Right ventricle myocardium inferior (tissue), 1 donor: ENCODE measurements at places on chromosomes 6 and 20.

DNA sequence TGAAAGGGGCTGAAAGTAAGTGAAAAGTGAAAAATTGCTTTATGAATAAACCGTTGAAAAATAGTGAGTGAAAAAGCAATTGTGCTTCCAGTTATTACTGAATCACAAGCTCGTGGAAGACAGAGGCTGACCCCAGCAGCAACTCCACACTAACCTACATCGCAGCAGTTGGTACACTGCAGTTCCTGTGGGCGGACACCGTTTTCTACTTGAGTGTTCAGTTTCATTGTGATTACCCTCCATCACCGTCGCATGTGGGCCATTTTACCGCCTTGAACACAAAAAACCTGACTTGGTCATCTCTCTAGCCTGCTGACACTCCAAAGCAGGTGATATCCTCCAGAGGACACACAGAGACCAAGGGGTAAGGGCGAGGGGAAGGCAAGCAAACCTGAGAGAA, 28.4 kb downstream of the PRDM1 start:
- DNase-seq = no peak

DNA sequence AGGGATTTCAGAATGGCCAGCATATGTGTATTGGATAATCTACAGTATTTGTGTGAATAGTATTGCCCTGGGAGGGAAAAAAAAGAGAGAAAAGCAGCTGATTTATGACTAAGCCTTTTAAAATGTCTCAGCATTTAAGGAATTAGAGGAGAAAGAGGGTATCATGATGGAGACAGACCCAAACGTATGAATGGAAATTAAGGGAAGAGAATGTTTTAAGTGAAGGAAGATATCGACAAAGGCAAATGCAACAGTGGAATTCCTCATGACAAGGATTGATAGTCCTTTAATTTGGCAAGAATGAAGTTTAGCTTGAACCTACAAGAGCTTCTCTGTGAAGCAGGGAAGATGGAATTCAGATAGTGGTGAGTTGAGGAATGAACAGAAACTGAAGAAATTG, 367.3 kb upstream of the POU3F2 start:
- DNase-seq = no peak

DNA sequence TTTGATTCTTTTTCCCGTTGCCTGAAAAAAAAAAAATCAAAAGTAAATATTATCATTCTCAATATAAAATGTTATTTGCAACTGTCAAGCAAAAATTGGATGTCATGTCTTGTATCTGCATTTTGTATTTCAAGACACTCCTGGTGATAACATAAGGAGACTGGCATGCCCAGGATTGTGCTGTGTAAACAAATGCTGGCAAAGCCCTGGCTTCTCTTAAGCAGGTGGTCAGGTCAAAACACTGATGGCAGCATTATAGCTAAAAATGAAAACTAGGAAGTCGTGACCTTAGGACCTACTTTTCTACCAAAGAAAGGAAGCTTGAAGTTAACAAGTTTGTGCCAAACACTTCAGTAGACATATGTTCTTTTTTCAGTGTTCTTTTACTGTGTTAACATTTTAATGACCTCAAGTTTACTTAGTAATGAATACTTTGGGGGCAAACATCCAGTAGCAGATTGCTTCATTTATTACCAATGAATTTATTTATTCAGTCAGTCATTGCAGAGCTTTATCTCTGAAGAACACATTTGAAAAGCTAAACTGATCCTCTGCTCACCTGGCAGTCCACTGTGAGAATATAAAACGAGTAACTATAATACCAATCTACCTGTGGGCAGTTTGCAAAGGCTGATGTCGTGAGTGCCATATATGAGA, 243.1 kb upstream of the FLRT3 start:
- DNase-seq = no peak

DNA sequence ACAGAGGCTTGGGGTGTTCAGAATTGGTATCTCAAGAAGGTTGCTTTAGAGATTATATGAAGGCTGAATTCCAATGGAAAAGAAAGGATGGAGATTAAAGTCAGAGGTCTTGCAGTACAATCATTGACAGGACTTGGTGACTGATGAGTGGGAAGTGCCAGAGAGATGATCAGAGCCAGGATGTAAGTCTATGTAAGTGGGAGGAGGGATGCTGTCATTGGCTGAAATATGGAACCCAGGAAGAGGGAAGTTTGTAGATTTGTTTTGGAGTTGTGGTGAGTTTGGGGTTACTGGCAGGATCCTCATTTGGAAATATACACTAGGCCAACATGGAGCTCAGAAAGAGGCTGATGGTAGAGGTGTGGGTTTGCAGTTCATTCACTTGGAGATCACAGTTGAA, 23.8 kb upstream of the TNFAIP3 start:
- DNase-seq = no peak

- no peak for DNase-seq
Observed at GRCh38 chr6:159760602-159761057, 1.2 kb upstream of the ACAT2 start.

- no peak for DNase-seq
Observed at GRCh38 chr6:149182262-149182661, 135.2 kb upstream of the TAB2 start.

DNA sequence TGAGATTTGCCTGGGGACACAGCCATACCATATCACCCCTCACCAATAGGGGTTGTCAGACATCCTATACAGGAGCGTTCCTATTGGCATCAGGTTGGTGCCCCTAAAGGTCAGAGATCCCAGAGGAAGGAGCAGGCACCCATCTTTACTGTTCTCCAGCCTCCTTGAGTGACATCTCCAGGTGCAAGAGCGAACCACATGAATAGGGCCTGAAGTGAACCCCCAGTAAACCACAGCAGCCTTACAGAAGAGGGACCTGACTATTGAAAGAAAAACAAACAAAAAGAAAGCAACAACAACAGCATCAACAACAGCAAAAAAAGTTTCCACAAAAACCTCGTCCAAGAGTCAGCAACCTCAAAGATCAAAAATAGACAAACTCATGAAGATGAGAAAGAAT, 32.7 kb upstream of the SENP6 start:
- no peak for DNase-seq

DNA sequence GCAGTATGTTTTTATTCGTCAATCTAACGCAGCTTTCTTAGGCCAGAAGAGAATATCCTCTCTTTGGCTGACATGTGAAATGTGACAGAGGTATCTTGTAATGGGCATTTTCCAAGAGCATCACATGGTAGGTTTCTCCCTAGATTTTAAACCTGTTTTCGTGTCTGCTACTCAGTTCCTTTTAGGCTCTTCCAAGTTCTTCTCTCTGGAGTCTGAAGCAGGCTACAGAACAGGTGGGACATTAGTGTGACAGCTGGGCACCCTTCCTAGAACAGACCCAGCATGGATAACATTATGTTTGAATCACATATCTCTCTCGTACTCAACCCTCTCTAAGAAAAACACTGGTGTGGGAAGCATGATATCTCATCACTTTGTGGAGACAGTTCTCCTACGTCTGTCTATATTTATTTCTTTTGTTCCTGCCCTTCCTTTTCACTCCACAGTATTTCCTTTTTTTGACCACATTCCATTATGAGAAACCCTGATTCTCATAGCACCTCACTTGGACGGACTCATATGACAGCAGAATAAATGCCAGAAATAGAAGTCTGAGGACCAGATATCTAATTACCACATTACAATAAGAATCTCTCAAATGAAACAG, 263.4 kb downstream of the NKAIN2 start:
- DNase-seq = no peak

GRCh38 chr20:38326309-38326708, 20.0 kb upstream of the LBP start:
- DNase-seq = no peak

- DNase-seq = no peak
Observed at GRCh38 chr20:4007383-4008025, 7.9 kb downstream of the RNF24 start.

- no peak for DNase-seq
Observed at GRCh38 chr6:159398633-159399032, 229.4 kb downstream of the FNDC1 start.

DNA sequence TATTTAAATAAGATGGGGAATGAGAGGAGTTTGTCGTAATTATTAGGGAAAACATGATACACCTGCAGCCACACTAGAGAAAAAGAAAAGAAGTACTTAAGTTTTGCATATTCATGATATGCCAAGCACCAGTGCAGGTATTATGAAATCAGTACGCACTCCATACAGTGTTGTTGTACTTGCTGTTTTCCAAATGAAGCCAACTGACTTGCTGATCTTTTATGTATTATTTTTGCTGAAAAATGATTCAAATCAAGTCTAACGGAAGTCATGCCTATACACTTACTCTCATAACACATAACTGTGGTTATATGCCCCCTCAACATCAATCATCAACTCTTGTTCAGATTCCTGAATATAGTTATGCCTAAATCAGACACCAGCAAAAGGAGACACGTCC, 584.9 kb upstream of the EYS start:
- no peak for DNase-seq

DNA sequence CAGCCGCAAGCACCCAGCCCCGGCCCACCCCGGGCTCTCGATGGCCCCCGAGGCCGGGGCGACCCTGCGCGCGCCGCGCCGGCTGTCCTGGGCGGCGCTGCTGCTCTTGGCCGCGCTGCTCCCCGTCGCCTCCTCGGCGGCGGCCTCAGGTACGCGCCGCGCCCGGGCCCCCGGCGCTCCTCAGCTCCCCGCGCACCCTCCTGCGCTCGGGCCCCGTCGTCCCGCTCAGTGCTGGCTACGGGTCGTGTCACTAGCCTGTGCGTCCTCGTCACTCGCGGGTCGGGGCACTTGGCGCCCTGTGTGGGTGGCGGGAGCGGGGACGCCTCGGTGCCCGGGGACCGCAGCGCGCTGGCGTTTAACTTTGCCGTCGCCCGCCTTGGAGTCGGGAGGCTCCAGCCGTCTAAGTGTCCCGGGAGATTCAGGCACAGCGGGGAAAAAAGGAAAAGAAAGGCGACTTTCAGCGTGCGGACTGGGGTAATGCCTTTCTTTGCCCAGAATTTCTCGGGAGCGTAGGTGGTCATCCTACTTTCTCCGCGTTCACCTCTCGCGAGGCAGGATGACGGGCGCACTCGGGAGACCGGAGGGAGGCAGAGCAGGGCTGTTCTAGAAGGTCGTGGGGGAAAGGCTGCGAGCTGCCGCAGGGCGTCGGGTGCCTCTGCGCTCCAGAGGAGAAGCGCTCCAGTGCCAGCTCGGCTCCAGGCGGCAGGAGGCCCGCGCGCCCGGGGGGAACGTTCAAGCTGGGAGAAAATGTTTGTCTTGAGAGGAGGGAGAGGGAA, 545 bp downstream of the FNDC1 start:
- DNase-seq = no peak

DNA sequence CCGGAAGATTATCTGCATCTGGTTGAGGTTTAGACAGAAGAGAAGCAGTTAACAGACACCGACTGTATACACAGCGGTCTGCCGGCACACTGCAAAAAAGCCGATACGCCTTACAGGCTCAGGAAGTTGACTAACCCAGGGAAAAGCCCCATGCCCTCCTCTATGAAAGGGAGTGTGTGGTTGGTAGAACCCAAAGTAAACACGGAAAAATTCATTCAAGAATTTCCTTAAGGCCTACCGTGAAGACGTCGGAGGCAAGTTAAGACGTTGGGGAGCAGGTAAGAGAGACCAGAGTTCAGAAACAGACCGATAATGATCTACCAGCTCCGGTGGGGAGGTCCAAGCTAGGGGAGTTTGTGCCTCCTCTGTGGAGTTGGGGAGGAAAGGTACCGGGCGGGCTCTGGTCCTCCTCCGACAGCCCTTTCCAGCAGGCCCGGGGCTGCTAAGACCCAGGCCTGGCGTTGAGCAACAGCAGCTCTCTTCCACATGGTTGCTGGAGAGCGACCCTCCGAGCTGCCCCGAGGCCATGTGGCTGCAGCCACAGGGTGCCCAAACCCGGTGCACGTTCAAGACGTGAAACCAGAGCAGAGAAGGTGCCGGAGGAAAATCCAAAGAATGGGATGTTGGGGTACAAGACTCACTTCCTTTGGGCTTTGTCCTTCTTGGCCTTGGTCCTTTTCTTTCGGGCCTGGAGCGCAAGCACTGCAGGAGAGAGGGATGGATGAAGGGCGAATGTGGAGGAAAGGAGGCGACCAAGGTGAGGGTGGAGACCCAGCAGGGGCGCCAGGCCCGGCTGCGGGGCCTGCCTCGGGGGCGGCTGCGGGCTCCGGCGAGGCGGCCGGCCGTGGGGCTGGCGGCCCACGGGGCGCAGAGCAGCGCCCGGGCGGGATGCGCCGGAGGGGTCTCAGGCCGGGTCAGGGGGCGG, 809 bp downstream of the SRPK1 start:
- DNase-seq = no peak

- DNase-seq = no peak
Observed at GRCh38 chr6:46948699-46949098, 27.0 kb upstream of the ADGRF5 start.

DNA sequence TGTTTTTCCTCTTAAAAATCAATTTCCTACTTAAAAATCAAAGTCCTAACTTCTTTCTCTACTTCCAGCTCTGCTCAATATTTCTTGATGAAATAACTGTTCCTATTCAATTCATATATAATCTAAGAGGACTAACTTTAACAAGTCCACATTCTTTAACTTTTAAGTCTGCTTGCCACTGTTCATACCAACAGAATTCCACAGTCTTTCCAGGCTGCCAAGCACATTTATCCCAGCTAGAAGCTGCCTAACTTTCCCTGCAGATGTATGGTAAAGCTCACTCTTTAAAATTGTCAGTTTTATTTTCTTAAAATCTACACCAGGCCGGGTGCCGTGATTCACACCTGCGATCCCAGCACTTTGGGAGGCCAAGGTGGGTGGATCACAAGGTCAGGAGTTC, 11.5 kb downstream of the CALHM6 start:
- DNase-seq = no peak

DNA sequence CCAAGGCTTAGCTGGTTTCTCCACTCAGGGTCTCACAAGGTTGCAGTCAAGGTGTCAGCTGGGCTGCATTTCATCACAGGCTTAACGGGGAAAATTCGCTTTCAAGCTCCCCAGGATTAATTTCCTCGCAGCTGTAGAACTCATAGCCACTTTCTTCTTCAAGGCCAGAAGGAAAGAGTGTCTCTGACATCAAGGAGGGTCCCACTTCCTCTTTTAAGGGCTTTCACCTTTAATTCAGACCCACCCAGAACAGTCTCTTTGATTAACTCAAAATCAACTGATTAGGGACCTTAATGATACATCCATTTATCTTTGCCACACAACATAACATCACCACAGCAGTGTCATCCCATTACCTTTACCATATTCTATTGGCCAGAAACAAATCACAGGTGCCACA, 183.3 kb upstream of the ARID1B start:
- no peak for DNase-seq

DNA sequence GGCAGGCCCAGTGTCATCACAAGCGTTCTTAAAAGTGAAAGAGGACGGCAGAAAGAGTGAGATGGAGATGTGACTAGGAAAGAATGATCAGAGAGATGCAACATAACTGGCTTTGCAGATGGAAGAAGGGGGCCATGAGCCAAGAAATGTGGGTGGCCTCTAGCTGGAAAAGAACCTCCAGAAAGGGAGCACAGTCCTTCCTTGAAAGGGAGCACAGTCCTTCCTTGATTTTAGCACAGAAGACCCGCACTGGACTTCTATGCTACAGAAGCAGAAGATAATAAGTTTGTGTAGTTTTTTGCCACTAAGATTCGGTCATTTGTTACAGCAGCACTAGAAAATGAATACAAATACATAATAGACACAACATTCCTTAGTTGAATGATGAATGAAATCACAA, 7.0 kb upstream of the LZTS3 start:
- no peak for DNase-seq

- DNase-seq = no peak
Observed at GRCh38 chr20:37680420-37680819, 13.4 kb upstream of the CTNNBL1 start.
